ENCODE measurements at places on chromosomes 5 and 9. TPM values are rescaled to one million over a fixed set of nuclear protein-coding genes. Genes with fewer than 3 reads are reported as not detected.

The GRM6 gene
- total RNA-seq = not detected

- DNase-seq = no peak
Observed at GRCh38 chr9:134704498-134704897, 62.9 kb downstream of the COL5A1 start.

The TAS2R1 gene
- not detected for total RNA-seq

DNA sequence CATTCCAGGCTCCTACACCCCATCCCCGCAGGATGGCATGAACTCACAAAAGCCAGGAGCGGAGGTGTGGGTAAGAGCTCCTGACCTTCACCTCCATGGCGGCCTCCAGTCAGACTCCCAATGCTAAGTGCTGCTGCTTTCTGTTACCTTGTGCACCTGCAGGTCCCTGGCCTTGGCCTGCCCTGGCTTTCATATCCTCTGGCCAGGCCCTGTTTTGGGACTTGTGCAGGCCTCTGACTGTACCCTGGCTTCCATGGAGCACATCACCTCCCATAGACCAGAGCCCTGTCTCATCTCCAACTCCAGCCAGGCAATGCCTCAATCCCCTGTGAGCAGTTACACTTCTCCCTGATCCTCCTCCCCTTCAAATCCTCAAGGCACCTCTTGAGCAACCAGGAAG, 124.5 kb downstream of the MED10 start:
- DNase-seq = no peak

The EPB41L4B gene
- total RNA-seq = 3.8 TPM

The THG1L gene
- 33.4 TPM for total RNA-seq

- DNase-seq = no peak
Observed at GRCh38 chr9:100357501-100357900, 4.8 kb upstream of the TEX10 start.

GRCh38 chr5:128328446-128328845, 209.6 kb downstream of the FBN2 start:
- no peak for DNase-seq

The ARHGEF28 gene
- total RNA-seq = 0.30 TPM

The ZMYND19 gene
- total RNA-seq = 27.4 TPM

The TOR4A gene
- total RNA-seq = 4.3 TPM
